Choroid plexus epithelial cell (primary cell): ENCODE measurements at places on chromosomes 16 and 17.

GRCh38 chr17:31631766-31632165 lies 227.3 kb downstream of the COPRS start:
- no peak for DNase-seq

DNA sequence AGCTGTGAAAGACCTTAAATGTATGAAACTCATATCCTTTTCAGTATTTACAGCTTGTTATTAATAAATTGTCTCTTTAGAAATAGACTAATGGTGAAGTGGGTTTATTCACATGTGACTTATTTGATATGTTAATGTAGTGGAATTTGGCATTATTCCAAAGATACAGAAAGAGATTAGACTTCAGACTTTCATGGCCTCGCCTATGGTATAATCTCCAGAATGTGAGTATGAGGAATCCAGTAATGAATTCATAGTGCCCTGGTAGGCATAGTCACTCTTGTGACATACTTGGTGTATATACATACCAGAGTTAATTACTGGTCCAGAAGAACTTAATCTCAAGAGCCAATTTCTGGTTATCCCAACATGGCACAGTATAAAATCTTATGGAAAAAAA lies 72.7 kb downstream of the OMG start:
- no peak for DNase-seq

- DNase-seq = no peak
Observed at GRCh38 chr16:27430512-27430911, 28.5 kb downstream of the IL21R start.

- no peak for DNase-seq
Observed at GRCh38 chr17:35795871-35796265, 427 bp upstream of the MMP28 start.

DNA sequence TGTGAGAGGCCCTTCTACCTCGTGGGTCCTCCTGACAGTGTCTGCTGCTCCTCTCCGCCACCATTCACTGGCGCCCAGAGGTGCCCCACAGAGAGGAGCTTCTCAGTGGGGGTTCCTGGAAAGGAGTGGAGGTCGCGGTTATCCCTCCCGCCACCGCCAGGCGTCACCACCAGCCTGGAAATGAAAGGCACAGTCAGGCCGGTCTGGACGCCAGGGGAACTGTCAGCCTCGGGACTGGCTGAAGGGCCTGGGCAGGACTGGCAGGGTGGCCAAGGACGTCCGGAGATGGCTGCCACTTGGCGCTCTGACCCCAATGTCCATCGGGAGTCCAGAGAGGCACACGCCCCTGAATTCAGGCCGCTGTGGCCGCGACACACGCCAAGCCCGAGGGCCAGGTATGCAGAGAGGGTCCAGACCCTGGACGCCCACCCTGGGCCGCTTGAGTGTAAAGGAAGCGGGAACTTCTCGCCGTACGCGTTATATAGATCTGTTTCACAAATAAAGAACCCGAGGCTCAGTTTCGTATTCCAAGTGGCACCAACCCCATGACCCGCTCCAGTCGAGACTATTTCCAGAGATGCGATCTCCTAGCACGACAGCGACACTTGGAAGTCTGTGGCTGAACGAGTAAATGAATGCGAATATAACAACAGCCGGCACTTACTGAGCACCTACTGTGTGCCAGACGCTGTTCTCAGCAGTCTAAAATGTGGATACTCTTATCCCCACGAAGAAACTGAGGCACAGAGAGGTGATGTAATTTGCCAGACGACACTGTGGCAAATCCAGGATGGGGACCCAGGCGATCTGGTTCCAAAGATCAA lies 7.6 kb upstream of the NXPH3 start:
- DNase-seq = peak; percentile 80

GRCh38 chr17:62822080-62822904 lies 14.2 kb upstream of the MARCHF10 start:
- DNase-seq = peak; percentile 64

GRCh38 chr17:44788139-44788538 lies 29.4 kb downstream of the ADAM11 start:
- no peak for DNase-seq

DNA sequence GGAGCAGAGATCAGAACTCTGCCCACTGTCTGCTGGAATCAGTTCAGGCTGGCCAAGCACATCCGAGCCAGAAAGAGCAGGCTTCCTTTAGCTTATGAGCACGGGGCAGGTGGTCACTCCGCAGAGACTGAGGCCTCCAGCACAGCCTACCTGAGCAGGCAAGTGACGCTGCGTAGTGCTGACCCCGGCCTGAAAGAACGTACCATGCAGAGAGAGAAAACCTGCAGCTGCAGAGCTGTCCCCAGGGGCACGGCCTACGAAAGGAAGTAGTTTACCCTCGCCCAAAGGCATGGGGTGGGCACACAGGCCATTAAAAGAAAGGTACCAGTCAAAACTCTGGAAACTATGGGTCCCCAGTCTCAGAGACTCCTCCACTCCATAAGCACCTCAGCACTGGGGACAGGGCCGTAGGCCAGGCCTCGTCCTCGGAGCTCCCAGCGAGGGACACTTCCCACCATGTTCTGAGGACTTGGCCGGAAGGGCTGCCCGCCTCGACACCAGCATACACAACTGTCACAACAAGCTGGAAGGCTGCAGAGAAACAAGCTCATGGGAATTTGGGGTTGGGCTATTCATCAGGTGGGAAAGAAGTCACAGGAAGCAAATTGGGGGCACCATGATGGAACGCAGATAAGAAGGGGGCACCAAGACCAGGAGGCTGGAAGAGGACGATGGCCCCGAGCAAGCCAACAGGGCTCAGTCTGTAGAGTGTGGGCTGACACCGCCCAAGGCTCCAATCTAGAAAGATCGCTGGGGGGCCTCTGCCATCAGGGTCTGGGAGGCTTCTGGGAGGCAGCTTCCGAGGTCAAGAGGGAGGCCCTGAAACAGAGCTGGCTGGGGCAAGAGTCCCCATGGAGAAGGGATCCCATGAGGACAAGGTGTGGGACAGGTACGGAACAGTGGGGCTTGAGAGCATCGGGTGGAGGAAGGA lies 21.2 kb downstream of the MEAK7 start:
- DNase-seq = no peak

GRCh38 chr16:74713325-74713724 lies 12.7 kb upstream of the MLKL start:
- no peak for DNase-seq

- no peak for DNase-seq
Observed at GRCh38 chr16:29977063-29977825, 3.6 kb downstream of the TAOK2 start.

DNA sequence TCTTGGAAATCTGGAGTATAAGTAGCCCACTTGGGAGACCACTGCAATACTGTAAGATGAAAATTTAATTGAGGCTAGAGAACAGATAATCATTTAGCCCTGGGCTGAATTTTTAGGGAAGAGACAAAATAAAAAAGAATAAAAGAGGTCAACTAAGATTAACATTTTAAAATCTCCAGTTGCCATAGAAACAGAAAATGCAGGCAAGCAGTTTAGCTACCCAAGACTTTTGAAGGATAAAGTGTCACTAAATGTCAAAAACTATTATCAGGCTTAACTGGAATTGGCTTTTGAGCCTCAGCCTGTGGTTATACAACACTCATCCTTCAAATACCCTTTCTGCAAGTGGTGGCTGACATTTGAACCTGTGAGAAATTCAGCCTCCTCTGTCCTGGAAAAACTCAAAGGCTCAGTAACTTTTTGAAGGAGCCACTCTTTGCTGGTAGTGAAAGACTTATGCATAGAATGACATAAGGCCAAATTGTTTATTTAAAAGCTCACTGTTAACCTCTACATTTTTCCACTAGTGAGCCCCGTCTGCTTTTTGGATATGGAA lies 220.7 kb upstream of the KCNJ16 start:
- peak; percentile 41 for DNase-seq

DNA sequence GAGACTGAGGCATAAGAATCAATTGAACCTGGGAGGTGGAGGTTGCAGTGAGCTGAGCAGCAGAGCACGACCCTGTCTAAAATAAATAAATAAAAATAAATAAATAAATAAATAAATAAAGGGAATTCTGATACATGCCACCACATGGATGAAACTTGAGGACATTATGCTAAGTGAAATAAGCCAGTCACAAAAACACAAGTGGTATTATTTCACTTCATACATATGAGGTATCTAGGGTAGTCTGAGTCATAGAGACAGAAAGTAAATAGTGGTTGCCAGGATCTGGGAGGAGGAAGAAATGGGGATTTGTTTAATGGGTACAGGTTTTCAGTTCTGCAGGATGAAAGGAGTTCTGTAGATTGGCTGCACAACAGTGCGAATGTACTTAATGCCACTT lies 16.3 kb downstream of the PIPOX start:
- DNase-seq = peak; percentile 59

- DNase-seq = no peak
Observed at GRCh38 chr16:89738072-89738377, 16.7 kb downstream of the ZNF276 start.

- no peak for DNase-seq
Observed at GRCh38 chr17:41539979-41540701, 12.0 kb upstream of the KRT19 start.

DNA sequence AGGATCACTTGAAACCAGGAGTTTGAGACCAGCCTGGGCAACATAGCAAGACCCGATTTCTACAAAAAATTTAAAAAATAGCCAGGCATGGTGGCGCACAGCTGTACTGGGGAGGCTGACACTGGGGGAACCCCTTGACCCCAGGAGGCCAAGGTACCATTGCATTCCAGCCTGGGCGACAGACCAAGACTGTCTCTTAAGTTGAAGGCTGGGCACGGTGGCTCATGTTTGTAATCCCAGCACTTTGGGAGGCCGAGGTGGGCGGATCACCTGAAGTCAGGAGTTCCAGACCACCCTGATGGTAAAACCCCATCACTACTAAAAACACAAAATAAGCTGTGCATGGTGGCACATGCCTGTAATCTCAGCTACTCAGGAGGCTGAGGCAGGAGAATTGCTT lies 74.9 kb downstream of the LITAF start:
- DNase-seq = no peak

DNA sequence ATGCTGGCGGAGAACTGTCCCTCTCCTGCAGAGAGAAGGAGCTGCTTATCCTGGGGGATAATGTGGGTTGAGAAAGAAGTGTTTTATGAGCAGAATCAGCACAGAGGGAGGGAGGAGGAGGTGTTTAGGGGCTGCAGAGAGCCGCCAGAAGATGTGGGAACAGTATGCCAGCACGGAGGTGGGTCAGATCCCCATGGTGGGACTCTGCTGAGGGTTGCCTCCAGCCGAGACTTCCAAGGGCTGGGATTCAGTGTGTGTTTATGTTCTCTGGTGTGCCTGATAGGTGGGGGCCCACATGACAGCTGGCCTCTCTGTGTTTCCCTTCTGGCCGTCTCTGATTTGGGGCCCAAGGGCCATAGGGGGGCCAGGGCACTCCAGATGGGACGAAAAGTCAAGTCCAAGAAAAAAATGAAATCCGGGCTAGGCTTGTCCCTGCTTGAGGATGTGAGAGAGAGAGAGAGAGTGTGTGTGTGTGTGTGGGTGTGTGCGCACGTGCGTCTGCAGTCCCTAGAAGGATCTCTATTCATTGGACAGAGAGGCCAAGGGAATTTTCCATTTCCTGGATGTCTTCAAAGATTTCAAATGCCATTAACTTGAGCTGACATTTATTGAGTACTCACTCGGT lies 21.6 kb downstream of the PRKCB start:
- no peak for DNase-seq

- DNase-seq = no peak
Observed at GRCh38 chr16:951660-952301, 19.0 kb downstream of the LMF1 start.

GRCh38 chr17:45948881-45949624 lies 50.0 kb upstream of the STH start:
- peak; percentile 68 for DNase-seq

GRCh38 chr17:80169784-80170500 lies at the start of gene CARD14:
TSS of gene CARD14 (plus strand) at chr17:80170030. CDS start at chr17:80181439, 11,409 bp downstream.
- DNase-seq = no peak

DNA sequence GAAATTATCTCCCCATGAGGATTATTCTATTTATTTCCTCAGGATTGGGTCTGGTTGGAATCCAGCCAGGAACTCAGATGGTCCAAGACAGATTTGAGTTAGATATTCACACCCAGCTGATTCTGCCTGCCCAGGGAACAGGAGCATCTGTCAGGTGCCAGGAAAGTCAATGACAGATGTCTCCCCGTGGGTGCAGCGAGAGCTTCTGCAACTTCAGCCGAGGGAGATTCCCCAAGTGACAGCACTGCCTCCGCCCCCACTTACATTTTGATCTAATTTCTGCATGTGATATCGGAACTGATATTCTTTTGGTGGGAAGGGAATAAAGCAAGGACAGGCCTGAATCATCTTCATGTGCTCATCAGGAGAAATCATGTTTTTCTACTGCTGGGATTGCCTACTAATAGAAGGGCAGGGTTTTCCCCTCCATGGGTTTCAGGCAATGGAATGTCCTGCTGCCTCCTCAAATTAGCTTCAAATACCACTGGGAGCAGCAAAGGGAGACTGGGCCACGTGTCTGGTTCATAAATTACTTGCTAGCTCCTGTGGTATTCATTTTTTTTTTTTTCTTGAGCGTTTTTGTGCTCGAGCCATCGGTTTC lies 15.7 kb upstream of the DHX8 start:
- DNase-seq = peak; percentile 91

DNA sequence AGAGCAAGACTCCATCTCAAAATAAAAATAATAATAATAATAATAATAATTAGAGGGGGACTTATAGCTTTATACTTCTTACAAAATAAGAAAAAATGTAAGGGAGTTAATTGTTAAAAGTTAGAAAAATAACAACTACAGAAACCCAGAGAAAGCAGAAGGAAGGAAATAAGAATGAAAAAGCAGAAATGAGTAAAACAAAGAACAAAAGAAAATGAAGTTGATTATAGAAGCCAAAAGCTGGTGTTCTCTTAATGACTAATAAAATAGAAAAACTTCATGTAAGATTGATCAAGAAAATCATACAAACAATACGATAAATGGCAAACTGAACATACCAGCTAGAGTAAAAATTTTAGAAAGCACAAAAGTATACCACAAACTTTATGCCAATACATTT lies 6.8 kb upstream of the NSMCE1 start:
- no peak for DNase-seq

- no peak for DNase-seq
Observed at GRCh38 chr16:68954911-68955635, 111.7 kb downstream of the TANGO6 start.

DNA sequence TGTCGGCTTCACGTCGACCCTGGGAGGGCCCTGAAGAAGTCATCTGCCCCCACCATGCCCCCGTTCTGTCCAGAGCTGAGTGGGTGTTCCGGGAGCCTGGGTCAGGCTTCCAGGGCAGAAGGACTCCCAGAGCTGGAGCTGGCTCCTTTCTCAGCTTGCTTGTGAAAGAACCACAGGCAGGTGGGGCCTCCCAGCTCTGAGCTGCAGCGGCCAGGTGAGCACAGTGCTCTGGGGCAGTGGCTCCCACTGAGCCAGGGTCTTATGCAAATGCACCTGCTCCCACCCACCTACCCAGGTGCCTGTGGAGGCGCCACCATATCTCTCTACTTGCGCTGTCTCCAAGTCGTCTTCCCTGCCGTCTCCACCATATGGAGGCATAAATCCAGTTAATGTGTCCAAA lies 140.0 kb upstream of the RPL38 start:
- DNase-seq = no peak

DNA sequence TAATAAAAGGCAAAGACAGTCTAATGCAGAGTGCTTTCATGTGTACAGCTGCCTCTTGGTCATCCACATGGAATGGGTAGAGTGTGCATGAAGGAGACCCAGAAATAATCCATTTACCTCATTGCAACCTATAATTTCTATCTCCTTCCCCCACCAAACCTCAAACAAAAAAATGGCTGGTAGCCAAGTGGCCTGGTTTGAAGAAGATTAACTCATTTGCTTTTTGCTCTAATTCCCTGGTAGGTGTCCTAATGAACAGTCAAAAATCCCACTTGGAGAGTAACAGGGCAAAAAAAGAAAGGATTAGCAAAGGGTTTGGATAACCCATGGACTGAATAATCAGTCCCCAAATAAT lies 13.0 kb upstream of the LYRM9 start:
- no peak for DNase-seq

GRCh38 chr16:4801962-4802658 lies at the start of gene ROGDI:
TSS of gene ROGDI (minus strand) at chr16:4802633. CDS start at chr16:4802571, 62 bp downstream.
- peak; percentile 35 for DNase-seq
